ENCODE measurements at places on chromosomes 13 and 19.

DNA sequence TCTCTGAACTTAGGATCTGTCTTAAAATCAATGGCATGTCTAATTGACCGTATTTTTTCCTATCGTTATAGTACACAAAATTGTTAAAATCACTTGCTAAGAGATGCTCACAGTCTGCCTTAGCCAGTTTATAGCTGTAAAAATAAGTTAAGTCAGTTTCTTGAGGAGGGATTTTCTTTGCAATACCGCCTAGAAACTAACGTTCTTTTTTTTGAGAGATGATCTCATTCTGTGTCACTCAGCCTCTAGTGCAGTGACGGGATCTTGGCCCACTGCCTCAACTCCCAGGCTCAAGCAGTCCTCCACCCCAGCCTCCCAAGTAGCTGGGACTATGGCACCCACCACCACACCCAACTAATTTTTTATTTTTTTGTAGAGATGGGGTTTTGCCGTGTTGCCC is 4.4 kb downstream of the CKAP2 start:
- no peak for DNase-seq

- DNase-seq: no peak
These were observed 1895.6 kb upstream of the PRR20A start for GRCh38 chr13:55245005-55245644.

DNA sequence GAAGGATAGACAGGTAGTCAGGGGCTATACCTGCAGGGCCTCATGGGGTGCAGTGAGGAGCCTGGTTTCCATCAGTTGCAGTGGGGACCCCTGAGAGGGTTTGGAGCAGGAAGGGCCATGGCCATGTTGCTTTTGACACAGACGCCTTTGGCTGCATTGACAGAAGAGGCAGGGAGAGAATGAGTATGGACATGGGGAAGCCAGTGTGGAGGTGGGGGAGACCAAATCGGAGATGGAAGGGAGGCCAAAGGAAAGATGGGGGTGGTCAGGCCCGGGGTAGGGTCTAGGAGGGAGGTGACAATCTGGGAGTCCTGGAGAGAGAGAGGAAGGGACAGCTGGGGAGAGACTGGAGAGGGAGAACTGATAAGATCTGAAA is 1.3 kb downstream of the HSD11B1L start:
- DNase-seq: no peak

DNA sequence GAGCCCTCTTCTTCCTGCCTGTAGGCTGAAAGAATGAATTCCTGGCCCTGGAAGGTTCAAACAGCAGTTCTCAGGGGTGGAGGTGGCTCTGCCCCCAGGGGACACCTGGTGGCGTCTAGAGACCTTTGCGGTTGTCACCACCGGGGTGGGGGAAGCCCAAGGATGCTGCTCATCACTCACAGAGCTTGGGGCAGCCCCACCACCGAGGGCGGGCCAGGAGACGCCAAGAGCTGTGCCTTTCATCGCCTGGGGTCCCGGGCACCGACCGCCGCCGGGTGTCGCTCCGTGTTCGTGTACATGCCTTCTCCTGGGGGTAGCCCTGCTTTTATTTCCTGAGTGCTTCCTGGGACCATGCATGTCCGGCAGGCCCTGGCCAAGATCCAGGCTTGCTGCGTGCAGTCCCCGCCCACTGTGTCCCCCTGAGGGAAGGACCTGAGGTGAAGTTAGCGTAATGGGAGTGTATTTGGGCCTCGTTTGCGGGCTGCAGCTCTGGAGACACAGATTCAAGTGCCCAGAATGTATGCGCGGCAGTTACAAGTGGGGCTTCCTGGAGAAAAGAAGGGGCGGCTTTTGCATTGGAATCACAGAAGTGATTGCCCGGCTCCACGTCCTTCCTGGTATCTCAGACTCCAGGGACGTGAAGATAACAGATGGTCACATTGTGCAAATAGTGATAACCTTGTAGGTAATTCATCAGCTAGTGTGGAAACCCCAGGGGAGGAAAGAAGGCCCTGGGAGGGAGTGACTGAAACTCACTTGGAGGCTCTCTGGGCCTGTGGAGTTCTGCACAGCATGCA is 7.8 kb downstream of the DOT1L start:
- DNase-seq: peak; percentile 84

DNA sequence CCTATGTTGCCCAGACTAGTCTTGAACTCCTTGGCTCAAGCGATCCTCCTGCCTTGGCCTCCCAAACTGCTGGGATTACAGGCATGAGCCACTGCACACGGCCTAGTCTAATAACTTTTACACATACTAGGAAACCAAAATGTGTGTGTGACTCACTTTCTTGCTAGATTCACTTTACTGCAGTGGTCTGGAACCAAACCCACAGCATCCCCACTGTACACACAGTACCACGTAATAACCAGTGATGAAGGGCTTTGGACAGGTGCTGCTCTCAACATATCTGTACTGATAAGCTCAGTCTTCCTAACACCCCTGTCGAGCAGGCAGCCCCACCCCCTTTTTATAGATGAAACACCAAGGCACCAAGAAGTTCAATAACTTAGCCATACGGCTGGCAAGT is 5.1 kb downstream of the DNMT1 start:
- DNase-seq: no peak

- DNase-seq: no peak
These were observed 62.9 kb upstream of the URI1 start for GRCh38 chr19:29878973-29879654.
